ENCODE measurements at places on chromosomes 16 and 17.

DNA sequence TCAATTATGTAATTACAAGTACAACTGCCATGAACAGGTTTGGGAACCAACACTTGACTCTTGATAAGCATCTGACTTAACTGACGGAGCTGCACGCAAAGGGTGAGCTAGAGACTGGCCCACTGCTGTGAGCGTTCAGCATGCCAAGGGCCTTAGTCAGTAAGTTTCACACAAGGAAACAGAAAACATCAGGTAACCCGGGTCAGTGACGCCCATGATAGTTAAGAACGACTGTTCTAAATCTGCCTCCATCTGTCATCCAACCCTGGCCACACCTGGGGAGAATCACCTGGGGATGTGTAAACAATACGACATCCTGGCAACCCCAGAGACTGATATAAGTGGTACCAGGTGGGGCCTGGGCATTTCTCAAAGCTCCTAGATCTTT lies 12.3 kb downstream of the SMIM5 start:
- DNase-seq, result peak; percentile 48

DNA sequence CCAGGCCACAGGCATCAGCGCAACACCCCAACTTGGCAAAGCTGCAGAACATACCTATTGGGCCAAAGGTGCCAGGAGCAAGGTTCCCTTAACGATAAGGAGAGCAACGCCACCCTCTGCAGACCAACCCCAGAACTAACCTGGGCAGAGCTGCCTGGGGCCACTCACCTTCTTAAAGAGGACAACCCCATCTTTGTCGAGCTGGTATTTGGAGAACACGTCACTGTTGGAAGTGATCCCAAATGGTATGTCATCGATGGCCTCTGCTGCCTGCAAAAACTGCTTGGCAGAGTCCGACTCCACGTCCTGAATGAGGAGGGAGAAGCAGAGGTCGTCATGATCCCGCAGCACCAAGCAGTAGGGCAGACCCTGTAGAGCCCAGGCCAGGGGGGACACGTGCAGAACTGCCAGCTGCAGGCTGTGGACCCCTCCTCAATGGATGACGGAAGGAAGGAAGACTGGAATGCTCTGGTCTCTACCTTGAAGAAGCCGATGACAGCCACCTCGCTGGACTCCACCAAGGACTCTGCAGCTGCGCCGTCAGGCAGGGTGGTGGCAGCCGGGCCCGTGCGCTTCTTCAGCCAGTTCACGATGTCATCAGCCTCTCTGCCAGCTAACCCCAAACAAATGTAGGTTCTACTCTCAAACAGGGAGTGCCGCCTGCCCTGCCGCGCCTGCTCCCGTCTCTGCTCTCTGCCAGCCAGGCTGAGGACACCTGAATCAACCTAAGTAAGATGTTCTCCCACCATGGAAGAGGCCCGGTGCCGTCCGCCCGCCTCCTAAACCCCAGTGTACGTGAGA lies 5.2 kb downstream of the P4HB start:
- DNase-seq, result no peak

GRCh38 chr17:80095038-80095843 lies 6.1 kb upstream of the GAA start:
- no peak for DNase-seq

DNA sequence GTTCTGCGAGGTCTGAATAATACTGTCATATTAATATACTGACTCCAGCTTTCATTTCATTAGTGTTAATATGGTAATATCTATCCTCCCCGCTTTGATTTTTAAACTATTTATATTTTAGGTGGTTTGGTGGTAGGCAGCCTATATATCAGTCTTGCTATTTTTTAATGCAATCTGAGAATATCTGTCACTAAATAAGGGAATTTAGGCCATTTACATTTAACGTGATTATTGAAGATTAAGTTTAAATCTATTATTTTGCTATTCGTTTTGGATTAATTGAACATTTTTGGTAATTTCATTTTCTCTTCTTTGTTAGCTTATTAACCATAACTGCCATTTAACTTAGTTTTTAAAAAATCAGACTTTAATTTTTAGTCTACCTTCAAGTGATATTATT lies 247.7 kb upstream of the PMFBP1 start:
- no peak for DNase-seq

DNA sequence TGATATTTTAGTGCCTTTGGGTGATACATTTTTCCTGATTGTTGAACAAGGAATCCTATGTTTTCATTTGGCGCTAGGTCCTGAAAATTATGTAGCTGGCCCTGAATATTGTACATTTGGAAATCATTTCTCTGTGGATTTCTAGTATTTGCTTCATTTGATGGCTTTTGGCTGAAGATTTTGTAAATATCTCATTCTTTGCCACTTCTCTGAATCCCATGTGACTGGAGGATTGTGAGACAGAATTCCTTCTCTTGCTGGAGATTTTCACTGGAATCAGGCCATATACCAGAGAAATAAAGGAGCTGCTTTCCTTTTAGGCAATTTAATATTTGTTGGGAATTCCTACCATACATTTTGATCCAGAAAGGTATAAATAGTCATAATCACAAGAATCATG lies 8.6 kb downstream of the KRT28 start:
- no peak for DNase-seq

DNA sequence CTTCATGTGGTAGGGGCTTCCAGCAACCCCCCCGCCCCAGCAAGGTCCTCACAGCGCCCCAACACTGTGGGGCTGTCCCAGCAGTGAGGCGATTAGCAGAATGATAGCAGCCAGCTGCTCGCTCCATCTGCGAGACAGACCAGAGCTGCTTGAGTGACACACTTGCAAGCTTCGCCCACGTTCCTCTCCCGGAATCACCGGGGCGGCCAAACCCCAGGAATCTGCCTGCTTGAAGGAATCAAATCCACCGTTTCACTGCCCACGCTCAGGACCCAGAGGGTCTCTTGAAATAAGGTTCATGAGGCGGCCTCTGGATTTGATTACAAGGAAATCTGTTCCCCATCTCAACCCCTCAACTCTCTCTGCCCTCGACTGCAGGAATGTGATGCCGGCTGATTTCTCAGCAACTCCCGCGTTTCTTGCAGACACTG lies 356.0 kb downstream of the C16orf95 start:
- no peak for DNase-seq

DNA sequence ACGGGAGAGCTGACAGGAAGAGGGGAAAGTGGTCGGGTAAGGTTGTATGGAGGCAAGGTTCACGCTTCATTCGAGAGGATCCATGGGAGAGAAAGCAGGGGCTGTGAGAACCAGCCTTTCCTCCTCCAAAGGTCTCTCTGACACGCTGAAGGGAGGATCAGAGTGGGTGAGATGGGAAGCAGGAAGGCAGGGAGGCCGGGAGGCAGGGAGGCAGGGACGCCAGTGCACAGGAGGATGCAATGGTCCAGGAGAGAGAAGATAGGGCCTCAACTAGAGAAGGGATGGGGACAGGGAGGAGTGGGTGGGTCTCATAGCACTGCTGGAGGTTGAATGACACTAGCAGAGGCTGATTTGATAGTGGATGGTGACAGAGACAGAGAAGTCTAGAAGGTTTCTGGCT lies 54.1 kb downstream of the PIMREG start:
- no peak for DNase-seq

GRCh38 chr17:7579834-7580603 lies 581 bp downstream of the CD68 start:
- no peak for DNase-seq

GRCh38 chr17:67082107-67082506 lies 37.8 kb downstream of the CACNG1 start:
- DNase-seq, result no peak

- no peak for DNase-seq
Measured at GRCh38 chr17:8443756-8444155, 8.1 kb downstream of the NDEL1 start.

DNA sequence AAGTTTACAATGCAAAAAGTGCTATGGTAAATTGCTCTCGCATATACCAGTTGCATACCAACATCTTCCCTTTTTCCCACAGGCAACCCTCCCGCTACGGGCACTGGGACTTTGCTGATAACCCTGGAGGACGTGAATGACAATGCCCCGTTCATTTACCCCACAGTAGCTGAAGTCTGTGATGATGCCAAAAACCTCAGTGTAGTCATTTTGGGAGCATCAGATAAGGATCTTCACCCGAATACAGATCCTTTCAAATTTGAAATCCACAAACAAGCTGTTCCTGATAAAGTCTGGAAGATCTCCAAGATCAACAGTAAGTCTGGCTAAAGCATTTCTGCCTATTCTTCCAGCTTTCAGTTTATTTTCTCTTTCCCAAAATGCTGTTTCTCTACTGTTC lies 27.9 kb upstream of the HSBP1 start:
- peak; percentile 88 for DNase-seq

DNA sequence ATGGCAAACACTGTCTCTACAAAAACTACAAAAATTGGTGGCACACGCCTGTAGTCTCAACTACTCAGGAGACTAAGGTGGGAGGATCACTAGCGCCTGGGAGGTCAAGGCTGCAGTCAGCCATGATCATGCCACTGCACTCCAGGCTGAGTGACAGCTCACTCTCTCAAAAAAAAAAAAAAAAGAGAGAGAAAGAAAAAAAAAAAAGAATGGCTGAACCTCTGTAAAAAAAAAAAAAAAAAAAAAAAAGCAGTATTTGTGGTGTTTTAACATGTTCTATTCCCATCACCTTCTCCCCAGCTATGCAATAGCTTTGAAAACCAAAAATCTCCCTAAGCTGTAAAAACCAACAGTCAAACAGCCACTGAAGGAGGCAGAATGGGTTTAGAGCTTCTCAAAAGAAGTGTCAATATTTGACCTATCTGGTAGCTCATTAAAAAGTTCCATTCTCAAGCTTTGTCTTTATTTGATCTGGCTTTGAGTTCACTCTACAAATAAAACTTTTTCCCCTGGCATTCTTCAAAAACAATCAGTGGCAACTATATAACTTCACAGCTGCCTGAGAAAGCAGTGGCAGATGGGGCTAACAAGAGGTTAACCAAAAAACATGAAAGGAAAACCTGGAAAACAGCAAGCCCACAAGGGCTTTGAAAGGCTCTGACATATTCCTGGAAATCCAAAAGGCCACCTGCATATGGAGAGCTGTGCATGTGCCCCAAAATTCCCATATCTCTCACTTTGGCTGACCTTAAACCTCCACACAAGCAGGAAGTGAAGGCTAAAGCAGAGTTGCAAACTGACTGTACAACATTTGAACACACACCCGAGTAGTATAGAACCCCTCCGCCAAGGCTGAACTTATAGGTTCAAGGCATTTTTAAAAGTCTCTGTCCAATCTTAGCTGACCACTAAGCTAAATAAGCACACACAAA lies 36.0 kb downstream of the USP32 start:
- no peak for DNase-seq

DNA sequence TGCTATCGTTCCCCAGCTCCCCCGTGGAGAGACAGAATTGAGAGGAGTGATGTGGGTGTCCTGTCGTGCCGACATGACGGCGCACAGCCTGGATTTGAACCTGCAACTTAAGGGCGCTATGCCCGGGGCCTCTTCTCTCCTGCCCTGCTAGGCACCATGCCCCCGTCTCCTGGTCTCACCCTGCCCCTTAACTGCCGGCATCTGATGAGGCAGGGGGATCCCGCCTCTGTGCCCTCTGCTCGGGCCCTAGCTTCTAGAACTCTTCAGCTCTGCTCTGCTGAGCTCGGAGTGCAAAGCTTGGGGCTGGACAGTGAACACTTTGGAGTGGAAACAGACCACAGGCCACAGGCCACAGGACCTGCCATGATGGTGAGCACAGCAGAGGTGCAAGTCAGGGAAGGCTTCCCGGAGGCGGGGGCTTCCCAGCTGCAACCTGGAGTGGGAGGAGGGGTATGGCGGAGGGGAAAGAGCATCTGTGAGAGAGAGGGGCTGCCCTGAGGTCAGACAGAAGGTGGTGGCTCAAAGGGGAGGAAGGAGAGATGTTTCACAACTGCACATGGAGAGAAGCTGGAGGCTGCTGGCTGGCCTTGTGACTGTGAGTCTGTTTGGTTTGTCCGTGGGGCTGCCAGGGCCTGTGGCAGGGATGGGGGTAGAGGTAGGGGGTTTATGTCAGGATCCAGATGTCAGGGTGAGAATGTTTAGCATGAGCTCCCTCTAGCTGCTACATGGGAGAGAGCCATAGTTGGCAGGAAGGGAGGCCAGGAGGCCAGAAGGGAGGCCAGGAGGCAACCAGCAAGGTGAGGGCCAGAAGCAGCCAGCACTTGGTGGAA lies 107.8 kb downstream of the CRLF3 start:
- DNase-seq, result no peak

- DNase-seq, result no peak
Measured at GRCh38 chr16:47180073-47180472, 36.3 kb upstream of the NETO2 start.

DNA sequence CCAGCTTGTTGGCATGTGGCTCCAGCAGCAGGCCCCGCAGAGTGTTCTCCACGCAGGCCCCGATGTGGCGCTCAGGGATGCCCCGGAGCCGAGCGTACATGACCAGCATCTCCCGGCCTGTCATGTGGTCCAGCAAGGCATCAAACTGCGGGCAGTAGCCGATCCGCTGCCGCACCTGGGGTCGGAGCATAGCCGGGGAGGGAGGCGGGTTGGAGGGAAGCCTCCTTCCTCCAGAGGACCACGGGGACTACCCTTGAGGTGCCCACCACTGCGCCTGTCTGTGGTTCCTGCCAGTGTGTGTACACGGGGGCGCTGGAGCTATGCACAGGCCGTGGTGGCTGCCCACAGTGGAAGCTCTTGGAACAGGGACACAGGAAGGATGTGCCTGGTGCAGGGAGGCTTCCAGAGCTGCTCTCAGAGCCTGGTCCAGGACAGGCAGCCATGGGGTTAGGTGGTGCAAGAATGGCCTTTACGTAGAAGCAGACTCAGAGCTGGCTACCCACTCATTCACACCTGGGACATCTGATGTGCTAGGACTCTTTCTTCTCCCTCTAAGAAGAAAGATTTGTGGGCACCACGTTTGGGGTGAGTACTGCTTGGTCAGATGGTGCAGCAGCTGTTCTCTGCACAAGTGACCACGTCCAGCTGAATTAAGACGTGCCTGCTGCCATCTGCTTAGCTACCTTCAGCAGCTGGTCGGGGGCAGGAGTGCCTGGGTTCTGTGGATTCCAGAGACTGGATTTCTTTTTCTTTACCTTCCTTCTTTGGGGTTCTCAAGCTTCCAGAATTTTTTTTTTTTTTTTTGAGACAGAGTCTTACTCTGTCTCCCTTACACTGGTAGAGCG lies 11.3 kb upstream of the RNPS1 start:
- no peak for DNase-seq

DNA sequence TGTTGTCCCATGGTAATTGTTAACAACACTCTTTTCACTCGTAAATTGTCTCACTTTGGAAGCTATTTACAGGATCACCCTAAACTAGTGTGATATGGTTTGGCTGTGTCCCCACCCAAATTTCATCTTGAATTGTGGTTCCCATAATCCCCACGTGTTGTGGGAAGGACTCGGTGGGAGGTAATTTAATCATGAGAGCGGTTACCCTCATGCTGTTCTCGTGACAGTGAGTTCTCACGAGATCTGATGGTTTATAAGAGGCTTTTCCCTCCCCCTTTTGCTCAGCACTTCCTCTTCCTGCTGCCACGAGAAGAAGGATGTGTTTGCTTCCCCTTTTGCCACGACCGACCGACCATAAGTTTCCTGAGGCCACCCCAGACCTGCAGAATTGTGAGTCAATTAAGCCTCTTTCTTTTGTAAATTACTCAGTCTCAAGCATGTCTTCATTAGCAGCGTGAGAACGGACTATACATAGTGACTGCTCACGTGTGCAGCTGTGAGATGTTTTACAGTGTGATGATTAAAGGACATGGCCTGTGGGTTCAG lies 34.4 kb downstream of the DNAH3 start:
- peak; percentile 15 for DNase-seq

Measured in dermis microvascular lymphatic vessel endothelial cell (primary cell).